ENCODE measurements at places on chromosomes 5 and 9.

DNA sequence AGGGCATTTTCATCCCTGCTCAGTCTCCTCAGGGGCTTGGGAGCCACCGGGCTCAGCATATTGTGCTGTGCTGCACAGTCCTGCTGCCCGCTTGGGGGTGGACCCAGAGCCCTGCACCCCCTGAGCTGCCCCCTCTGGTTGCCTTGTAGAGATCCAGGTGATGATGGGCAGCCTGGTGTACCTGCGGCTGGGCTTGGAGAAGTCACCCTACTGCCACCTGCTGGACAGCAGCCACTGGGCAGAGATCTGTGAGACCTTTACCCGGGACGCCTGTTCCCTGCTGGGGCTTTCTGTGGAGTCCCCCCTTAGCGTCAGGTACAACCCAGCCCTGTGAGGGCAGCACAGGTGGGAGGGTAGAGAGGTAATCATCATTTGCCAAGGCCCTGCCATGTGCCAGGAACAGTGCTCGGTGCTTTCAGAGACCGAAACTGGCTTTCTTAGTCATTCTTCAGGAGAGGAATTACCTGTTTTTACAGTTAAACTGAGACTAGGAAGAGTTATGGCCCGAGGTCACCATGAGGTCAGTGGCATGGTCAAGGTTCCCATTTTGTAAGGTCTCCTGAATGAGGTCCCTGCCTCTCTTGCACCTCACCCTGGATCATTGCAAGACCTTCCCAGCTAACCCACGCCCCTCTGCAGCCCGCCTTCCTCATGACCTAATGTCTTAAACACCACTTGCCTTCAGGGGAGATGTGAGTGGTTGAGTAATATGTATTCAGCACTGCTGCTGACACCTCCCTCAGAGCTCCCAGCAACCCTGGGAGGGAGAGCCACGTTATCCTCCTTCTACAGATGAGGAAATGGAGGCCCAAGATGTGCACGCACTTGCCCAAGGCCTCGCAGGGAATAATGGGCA is 7.5 kb downstream of the NHP2 start:
- peak; percentile 55 for DNase-seq

DNA sequence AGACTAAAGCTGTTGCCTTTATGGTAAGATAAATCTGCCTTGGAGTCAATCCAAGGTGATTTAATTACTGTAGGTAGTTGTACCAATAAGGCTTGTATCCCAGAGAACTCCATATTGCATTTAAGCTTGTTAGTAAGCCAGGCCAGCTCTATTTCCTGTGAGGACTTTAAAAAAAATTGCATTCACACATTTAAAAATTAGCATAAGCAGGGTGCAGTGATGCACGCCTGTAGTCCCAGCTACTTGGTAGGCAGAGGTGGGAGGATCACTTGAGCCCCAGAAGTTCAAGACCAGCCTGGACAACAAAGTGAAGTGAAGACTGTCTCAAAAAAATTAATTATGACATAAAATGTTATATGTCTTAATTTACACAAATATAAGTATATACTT is 28.7 kb upstream of the ABL1 start:
- DNase-seq = no peak

DNA sequence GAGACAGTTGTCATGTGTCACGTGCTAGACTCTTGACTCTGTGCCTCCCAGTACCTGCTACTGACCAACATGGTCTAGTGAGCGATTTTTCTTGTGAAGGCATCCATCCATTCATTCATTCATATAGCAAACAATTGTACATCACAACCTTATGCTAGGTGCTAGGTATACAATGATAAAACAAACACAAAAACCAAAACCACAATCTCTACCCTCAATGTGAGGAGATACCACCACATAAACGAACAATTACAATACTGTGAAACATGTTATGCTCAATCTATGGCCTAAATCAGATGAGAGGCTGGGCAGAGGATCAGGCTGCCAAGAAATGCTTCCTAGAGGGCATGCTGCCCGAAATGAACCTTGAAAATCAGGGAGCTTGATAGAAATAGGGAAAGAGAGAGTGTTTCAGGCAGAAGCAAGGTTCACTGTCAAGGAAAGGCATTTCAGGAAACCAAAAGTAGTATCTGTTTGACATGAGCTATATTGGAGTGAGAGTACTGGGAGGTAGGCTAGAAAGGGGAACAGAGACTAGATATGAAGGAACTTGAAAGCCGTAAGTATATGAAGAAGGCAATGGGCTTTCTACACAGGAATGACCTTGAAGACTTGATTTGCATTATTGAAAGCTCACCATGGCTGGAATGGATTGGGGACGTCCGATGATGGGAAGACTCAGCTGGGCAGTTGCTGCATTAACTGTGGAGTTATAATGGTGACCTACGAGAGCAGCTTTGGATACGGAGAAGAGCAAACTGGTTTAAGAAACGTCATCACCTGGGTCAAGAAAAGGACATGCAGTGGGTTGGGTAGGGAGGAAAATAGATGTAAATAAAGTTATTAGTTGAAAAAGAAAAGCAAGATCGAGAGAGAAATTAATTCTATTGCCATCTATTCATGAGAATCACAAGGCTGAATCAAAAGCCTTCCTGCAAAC is 90.1 kb downstream of the THBS4 start:
- DNase-seq = no peak

DNA sequence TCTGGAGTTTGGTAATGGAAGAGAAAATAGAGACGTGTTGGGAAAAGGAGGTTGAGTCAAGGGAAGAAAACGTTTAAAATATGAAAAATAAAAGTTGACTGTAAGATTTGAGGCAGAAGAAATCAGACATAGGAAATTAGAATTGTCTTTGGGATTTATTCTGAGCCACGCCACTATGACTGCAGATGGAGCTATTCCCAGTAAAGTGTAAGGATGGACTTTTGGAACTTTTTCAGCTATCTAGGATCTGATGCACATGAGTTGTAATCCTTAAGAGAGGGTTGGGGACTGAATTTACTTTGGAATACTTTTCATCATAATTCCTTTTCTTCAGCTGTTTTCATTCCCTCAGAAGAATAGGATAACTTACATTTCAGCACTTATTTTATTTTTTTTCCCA is 336.7 kb downstream of the FAM170A start:
- peak; percentile 7 for DNase-seq

- DNase-seq = no peak
Observed at GRCh38 chr5:151153300-151153699, 4.3 kb downstream of the ANXA6 start.

DNA sequence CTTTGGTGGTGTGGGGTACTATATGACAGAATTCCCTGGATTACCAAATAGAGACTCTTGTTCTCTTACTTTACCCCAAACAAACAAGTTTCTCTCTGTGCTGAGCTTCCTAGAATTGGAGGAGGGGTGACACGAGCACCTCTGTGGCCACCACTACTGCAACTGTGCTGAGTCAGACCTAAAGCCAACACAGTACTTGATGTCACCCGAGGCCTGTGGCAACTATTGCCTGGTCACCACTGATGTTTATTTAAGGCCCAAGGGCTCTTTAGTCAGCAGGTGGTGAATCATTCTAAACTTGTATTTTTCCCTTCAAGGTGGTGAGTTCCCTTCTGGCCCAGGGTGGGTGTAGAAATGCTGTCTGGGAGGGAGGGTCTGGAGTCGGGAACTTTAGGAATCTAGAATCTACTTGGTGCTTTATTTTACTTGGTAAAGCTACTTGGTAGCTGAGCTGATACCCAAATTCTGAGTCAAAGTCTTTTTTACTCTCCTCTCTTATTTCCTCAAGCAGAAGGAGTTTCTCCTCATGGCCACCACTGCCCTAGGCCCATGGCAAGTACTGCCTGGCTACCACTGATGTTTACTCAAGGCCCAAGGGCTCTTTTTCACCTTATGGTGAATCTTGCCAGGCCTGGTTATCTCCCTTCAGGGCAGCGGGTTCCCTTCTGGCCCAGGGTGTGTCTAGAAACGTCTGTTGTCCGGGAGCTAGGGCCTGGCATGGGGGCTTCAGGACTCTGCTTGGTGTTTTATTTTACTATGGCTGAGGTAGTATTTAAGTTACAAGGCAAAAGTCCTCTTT is 9.8 kb downstream of the LURAP1L start:
- peak; percentile 91 for DNase-seq

DNA sequence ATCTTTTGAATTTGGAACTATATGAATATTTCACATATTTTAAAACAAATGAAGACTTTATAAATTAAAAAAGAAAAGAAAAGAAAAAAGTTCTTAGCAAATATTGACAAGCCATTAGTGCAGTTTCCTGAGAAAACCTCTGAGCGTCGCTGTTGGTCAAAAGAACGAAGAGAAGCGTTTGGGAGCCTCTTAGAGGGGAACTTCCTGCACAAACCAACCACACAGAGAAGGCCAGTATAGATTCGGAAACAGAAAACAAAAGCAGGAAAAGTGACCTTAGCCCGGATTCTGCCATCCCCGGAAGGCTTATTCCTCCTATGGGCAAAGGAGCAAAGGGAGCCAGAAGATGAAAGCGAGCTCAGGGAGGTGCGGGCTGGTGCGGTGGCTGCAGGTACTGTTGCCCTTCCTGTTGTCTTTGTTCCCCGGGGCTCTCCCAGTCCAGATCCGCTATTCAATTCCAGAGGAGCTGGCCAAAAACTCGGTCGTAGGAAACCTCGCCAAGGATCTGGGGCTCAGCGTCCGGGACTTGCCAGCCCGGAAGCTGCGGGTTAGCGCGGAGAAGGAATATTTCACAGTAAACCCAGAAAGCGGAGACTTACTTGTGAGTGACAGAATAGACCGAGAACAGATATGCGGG is at the start of gene PCDHGB2:
Gene PCDHGB2, plus strand, starts transcription at position 205 of the 637 bp plus-strand sequence. Its CDS starts 142 bp downstream, at position 347.
- peak; percentile 51 for DNase-seq

DNA sequence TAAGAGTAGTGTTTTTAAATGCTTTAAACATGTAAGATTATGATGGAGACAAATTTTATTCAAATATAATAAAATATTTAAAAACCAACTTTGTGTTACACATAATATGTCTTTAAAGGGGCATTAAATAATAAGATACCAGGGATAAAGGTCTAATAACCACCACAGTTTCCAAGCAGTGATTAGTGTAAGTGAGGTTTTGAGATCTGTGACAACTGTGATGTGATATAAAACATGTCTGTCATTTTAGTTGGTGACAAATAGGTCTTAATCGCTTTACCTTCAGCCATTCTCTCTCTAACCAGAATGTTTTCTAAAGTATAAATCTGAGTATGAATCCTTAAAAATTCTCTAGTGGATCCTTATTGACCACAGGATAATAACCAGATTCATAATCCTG is 28.1 kb downstream of the PPIP5K2 start:
- DNase-seq = no peak

- no peak for DNase-seq
Observed at GRCh38 chr5:76402251-76402885, 717 bp upstream of the IQGAP2 start.

DNA sequence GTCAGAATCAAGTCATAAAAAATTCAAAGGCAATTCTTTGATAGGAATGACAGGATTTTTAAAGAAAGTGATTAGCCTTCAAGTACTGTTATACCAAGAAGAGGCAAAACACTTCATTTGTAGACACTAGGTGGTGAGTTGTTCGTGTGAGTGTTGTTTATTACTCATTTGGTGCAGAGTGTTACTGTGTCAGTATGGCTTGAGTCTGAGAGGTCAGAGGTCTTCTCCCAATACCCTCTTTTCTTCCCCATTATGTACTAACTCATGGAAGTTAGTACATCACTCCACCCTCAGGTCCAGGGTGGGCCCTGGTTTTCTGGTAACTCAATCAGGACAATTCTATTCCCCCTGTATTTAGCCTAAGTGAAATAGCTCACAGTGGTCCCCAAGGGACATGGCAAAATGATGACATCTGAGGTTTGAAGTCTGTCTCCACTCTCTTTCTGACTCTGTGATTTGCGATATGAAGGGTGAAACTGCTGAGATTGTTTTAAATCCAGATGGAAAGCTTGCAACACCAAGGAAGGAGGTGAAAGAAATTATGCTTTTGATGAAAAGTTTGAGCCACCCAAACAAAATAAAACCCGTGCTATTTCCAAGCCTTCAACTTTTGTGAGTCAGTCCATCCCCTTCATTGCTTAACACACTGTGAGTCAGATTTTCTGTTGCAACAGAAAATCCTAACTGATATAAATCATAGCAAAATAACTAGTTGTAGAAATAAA is 56.8 kb downstream of the NUDT12 start:
- peak; percentile 84 for DNase-seq

GRCh38 chr5:77231471-77232138 is 21.1 kb downstream of the PDE8B start:
- DNase-seq = no peak

DNA sequence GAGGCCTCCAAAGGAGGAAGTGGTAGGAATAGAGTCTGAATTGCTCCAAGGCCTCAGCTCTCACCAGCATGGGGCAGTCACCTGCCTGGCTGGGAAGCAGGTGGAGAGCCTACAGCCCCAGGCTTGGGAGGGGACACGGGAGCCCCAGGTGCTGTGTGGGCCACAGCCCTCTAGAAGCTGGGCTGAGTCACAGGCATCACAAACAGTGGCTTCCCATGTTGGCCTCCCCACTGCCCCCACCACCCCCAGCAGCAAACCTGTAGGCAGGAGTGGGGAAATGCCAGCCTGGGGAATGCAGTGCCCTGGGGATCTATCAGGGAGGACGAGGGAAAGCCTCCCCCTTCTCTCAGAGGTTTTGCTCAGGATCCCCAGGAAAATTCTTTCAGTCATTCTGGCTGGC is 309.6 kb downstream of the SLIT3 start:
- no peak for DNase-seq

- DNase-seq = no peak
Observed at GRCh38 chr9:81682797-81683196, 6.5 kb downstream of the TLE1 start.

DNA sequence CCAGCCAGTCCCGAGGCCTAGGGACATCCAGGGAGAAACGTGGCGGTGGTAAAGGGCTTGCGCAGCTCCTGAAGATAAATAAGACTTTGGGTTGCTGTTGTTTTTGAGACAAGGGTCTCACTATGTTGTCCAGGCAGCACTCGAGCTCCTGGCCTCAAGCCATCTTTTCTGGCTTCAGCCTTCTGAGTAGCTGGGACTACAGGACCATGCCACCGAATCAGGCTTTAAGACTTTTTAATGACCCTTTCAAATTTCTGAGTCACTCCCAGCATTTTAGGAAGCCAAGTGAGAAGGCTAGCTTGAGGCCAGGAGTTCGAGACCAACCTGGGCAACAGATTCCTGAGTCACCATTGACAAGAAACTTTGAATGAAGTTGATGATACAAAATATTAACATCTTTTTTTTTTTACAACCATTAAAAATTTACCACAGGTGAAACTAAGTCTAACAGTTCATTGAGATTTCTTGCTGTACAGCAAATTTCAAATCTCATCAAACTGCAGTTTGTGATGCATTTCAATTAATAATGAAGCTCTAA is 817 bp upstream of the GNE start:
- DNase-seq = peak; percentile 44

GRCh38 chr5:89878140-89879132 is 531.1 kb downstream of the CETN3 start:
- peak; percentile 72 for DNase-seq

GRCh38 chr9:121612511-121612998 is 38.9 kb upstream of the DAB2IP start:
- no peak for DNase-seq

Measured in EH (cell line).